Fibroblast of skin of left quadriceps (primary cell): ENCODE measurements at places on chromosomes 7 and 10.

GRCh38 chr10:44168478-44168877, 216.4 kb downstream of the CXCL12 start:
- DNase-seq = no peak

DNA sequence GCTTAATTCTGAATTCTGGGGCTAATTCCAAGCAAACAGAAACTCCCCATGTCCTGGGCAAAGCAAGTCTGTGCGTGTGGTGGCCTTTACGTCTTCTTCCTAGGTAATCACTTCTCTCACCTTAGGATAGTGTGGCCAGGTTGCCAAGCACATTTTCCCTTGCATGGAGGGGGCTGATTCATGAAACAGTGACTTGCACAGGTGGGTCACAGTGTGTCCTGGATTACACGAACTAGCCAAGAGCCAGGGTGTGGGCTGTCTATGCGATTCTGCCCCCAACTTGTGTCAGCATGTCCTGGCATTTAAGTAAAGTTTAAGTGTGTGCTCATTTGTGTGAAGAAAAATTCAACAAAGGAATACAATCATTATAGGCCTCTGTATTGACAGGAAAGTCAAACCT, 18.5 kb upstream of the SEM1 start:
- DNase-seq = no peak

GRCh38 chr7:69781412-69781846, 183.2 kb downstream of the AUTS2 start:
- DNase-seq = no peak

DNA sequence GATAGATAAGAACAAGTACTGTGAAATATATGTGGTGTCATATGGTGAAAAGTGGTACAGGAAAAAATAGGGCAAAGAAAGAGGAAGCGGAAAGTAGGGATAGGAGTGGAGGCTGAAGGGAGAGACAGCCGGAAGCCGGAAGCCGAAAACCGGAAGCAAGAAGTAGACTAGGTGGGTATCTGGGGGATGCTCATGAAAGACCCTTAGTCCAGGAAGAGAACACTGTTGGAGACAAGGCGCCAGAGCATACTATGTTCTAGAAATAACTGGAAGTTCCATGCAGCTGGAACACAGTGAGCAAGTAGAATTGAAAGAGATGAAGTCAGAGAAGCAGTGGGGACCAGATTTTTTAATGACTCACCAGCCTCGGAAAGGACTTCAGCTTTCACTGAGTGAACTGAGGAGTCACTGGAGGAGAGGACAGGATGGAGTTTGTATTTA, 22.5 kb downstream of the ST8SIA6 start:
- DNase-seq = no peak

- DNase-seq = no peak
Measured at GRCh38 chr10:28431139-28431538, 101.8 kb upstream of the WAC start.

DNA sequence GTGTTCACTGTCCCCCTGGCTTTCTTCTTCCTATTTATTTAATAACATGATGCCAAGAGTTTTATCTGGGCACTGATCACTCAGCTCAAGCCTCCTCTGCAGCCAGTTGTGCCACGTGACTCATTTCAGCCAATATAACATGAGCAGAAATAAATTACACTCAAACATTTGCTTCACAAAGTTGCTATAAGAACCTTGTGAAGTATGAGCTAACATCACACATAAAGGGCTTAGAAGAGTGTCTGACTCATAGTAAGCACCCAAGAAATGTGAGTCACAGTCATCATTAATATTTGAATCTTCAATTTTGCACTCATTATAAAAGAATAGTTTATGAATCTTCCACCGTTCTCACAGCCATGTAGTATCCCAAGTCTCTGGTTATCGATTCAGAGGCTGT, 414.6 kb upstream of the NPVF start:
- no peak for DNase-seq

DNA sequence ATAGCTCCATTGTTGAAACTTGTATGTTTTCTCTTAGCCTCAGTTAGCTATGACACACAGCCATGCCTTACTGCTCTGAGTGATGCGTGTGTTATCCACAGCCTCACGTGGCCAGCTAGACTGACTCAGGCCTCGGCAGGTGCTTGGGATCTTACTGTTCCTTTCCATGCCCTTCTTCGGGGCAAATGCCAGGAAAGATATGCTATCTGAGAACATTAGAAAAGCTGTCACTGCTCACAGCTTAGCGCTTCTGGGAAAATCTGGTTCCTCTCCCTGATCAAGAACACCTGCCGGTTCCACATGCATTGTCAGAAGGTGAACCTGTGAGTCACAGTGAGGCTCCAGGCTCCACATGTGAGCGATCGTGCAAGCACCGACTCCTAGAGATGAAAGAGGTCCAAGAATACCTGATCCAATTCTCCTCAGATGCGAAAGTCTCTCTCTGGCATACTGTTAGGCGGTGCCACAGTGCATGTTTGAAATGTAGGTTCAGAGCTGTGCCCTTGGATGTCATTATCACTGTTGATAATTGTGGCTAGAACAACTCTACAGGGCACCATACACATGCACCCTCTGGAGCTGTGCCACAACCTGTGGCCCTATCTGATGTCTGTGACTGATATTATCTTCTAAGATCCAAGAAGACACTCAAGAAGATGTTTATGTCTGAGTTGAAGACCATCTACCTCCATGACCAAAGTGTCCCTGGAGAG, 247.8 kb upstream of the IGFBP3 start:
- no peak for DNase-seq

DNA sequence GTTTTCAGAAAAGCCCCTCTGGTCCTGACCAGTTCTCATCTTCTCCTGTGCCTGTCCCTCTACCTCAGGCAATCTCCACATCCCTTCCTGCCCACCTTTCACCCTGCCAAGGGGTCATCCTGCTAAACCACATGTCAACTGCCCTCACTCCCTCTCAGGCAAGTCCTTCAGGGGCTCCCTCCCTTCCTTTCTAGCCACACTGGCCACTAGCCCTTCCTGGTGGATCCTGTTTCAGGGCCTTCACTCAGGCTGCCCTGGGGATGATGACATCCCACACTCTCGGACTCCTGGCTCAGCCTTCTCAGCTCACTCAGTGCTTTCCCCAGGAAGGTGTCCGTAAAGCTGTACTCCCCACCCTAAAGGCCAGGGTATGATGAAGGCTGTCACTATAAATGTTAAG, 13.4 kb downstream of the STEAP1B start:
- DNase-seq = no peak

DNA sequence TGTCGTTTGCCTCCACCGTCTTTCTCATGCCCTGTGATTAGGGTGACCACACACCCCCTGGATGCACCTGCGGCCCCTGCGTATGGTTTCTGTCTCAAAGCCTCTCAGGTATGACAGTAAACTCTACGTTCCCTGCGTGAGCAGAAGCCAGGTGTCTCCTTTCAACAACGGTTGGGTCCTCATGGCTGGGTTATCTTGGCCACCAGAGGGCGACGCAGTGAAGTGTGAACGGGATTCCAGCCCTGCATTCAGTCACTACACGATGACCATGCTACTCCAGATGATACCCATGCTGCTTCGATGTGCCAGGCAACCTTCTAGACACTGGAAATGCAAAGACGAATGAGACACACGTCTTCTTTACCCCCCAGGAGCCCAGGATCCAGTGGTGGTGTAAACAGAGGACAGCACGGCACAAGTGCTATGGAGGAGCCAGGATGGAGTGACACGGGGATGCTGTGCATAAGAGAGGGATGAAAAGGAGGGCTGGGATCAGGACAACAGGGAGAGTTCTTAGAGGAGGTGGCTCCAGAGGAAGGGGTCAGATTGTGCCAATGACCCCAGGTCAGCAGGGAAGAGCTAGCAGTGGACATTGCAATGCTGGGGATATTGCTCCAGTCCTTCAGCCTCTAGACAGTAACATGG, 228.1 kb upstream of the PFKP start:
- DNase-seq = no peak
